PC-3 (cell line): ENCODE measurements at places on chromosomes 1 and 21. TPM values are rescaled to one million over a fixed set of nuclear protein-coding genes. Genes with fewer than 3 reads are reported as not detected.

Gene PRELP
- total RNA-seq = not detected in 2 replicates

Gene CA14
- not detected in 2 replicates for total RNA-seq

Gene CD160
- total RNA-seq = not detected in 2 replicates

Gene OSCP1
- 3.8 and 7.3 TPM in 2 replicates for total RNA-seq

Gene MNDA
- not detected in 2 replicates for total RNA-seq

Gene ZNF124
- 19.9 and 22.2 TPM in 2 replicates for total RNA-seq

Gene FMO4
- total RNA-seq = 0.23 and 0.98 TPM in 2 replicates

Gene GLIS1
- total RNA-seq = 1.7 and 2.6 TPM in 2 replicates

Gene MX1
- total RNA-seq = 12.6 and 22.0 TPM in 2 replicates

Gene HHIPL2
- total RNA-seq = 1.1 and 1.2 TPM in 2 replicates

Gene LRRC53
- total RNA-seq = not detected in 2 replicates

Gene CYP4Z1
- total RNA-seq = not detected in 2 replicates

Gene AGMAT
- total RNA-seq = 8.2 and 9.4 TPM in 2 replicates

Gene LRRN2
- 5.0 and 9.0 TPM in 2 replicates for total RNA-seq

Gene FGR
- total RNA-seq = not detected in 2 replicates
